Activated effector memory CD4-positive, alpha-beta T cell treated with anti-CD3 and anti-CD28 coated beads, Interleukin-2, amount 50 U/mL, for 16 hours (primary cell): ENCODE measurements at places on chromosomes 4 and X.

- DNase-seq: no peak
Observed at GRCh38 chr4:110271986-110272385, 73.6 kb upstream of the ELOVL6 start.

DNA sequence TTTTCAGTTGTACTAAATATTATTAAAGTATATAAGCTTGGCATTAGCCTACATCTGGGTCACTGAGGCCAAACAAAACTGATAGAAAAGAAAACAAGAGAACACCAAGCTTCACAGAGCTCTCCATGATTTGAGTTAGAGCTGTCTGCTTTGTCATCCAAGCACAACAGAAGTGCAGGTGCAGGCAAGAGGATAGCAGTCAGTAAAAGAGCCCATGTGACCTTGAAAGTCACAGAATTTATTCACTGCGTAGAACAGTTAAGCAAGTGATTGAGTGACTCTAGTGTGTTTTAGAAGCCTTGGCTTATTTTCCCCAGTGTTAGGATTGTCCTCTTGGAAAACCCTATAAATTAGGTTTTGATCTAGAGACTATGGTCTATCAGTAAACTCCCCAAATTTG lies 49.4 kb upstream of the PRDM5 start:
- DNase-seq: no peak

GRCh38 chr4:69763233-69763632 lies 2.8 kb upstream of the SULT1B1 start:
- DNase-seq: no peak

- DNase-seq: no peak
Observed at GRCh38 chr4:173504181-173504503, 25.9 kb downstream of the HAND2 start.

DNA sequence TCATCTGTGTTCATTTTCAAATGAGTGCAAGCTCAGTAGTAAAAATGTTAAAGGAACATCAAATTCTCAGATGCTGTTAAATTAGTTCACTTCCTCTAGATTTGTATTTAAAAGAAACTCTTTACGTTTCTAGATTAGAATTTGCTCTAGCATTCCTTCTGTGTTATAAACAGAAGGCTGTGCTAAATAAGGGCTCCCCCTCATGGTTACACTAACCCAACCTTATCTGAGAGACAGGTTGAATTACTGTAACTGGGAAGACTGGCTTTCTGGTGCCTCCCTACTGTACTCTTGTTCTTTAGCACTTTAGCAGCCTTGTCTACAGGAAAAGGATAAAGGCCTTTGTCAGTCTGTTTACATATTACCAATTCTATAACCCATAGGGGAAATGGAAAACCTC lies 56.8 kb downstream of the RXFP1 start:
- DNase-seq: no peak

DNA sequence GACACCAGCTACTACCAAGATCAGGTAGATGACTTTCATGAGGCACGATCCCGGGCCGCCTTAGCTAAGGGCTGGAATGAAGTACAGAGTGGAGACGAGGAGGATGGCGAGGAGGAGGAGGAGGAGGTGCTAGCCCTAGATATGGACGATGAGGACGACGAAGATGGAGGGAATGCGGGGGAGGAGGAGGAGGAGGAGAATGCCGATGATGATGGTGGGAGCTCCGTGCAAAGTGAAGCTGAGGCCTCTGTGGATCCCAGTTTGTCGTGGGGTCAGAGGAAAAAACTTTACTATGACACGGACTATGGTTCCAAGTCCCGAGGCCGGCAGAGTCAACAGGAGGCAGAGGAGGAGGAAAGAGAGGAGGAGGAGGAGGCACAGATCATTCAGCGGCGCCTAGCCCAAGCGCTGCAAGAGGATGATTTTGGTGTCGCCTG lies 481 bp downstream of the UTP3 start:
- DNase-seq: peak; percentile 71

- DNase-seq: no peak
Observed at GRCh38 chr4:59698041-59698440, 1502.1 kb upstream of the ADGRL3 start.

DNA sequence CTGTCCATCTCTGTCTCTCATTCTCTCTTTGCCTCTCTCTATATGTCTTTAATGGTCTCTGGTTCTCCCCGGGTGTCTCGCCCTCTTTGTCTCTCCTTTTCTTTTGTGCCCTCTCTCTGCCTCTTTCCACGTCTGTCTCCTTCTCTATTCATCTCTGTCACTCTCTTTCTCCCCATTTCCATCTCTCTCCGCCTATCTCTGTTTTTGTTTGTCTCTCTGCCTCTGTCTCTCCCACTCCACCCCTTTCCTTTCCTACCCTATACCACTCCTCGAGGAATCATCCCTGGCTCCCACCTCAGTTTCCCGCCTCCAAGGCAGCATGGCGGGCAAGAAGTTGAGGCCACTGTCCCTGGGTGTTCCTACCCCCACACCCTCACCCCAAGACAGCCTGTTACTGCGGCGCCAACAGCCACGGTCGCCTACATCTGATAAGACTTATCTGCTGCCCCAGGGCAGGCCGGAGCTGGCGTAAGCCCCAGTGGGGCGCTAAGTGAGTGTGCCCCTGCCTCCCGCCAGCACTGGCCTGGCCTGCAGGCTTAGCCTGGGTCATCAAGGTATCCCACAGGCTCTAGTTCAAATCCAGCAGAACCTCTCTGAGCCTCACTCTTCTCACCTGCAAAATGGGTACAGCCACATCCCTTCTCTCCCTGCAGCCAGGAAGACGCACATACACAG lies 713 bp upstream of the GATA1 start:
- DNase-seq: no peak

DNA sequence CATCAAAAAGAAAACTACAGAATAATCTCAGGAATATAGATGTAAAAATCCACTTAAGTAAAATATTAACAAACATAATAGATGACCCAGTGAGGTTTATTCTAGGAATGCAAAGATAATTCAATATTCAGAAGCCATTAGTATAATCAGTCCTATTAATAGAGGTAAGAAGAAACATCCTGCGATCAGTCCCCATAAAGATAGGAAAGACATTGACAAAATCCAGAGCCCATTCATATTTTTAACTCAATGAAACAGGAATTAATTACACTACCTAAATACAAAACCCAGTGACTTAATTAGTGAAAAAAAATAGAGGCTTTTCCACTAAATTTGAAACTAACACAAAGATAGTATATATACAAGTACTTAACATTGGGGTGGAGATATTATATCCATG lies 321.4 kb upstream of the INTU start:
- DNase-seq: no peak

- no peak for DNase-seq
Observed at GRCh38 chrX:111411557-111411956, 435 bp downstream of the DCX start.

DNA sequence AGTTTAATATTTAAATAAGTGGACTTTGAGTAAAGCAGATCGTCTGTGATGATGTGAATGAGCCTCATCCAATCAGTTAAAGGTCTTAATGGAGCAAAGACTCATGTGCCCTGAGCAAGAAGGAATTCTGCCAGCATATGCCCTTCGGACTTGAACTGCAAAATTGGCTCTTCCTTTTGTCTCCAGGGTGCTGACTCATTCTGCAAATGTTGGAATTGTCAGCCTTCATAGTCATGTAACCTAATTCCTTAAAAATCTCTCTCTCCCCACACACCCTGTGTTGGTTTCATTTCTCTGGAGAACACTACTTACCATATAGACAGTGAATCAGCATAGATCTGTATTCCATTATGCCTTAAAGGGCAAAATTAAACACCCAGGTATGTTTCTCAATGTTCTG lies 609.8 kb upstream of the GALNTL6 start:
- DNase-seq: no peak

DNA sequence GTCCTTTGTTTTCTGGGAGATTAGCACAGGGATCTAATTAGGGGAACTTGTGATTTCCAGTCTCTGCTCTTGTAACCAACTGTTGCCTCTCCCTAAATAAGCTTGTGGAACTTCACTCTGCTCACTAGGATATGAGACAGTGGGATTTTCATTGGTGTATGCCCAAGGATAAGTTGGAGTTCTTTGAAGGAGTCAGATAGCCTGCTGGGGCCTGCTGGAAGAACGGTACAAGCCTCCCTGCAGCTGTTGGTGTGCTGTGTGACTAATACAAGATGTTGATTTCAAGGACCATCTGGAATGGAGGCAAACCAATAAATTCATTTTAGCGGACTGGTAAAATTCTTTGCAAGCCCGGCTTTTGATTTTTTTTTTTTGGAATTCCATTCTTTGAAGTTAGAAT lies 167.0 kb downstream of the AASDH start:
- DNase-seq: no peak

- DNase-seq: no peak
Observed at GRCh38 chrX:99242001-99242400, 1168.1 kb downstream of the PCDH19 start.

DNA sequence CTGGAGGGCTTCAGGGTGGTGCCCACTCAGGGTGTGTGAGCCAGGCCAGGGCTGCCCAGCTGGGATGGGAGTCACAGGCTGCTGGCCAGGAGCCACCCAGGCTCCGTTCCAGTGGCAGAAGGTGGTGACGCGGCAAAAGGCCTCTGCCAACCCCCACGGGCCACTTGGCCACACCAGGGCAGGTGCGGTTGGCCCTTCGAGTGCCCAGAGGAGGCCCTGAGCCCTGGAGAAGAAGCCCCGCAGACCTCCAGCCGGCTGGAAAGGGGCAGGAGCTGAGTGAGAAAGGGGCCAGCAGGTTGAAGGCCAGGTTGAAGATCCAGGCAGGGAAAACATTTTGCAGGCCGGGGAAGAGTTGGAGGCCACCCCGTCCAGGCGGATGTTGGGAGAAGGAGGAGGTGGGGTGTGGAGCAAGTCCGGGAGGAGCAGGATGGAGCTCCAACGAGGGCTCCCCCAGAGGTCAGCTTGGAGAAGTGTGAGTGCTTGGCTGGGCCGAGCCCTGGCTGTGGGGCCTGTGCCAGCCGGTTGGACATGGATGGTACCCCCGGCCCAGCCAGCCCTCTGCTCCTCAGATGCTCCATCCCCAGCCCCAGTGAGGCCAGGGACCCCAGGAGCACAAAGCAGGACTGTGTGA lies 2.8 kb upstream of the CPLX1 start:
- DNase-seq: peak; percentile 61

DNA sequence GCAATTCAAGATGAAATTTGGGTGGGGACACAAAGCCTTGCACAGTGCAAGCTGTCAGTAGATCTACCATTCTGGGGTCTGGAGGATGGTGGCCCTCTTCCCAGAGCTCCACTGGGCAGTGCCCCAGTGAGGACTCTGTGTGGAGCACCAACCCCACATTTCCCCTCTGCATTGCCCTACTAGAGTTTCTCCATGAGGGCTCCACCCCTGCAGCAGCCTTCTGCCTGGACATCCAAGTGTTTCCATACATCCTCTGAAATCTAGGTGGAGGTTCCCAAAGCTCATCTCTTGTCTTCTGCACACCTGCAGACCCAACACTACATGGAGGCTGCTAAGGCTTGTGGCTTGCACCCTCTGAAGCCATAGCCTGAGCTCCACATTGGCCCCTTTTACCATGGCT lies 402.3 kb downstream of the RAB28 start:
- DNase-seq: no peak

DNA sequence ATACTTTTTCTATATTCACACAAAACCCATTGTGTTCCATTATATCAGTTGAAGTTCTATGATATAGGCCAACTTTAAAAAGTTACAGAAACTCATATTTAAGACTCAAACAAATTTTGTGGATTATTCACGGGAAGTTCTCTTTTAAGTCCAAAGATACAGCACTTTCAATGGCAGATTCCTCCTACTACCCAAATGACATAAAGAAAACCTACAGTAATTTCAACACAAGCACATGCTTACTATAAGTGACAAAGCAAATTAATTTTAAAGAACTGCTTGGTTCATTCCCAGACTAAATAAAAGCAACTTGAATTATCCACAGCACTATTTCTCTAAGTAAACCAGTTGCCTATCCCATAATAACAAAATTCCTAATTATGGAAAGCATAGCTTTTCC lies 4.1 kb downstream of the PPA2 start:
- no peak for DNase-seq

- no peak for DNase-seq
Observed at GRCh38 chr4:113783701-113784100, 22.2 kb upstream of the CAMK2D start.
